ENCODE measurements at places on chromosomes 7 and 10.

DNA sequence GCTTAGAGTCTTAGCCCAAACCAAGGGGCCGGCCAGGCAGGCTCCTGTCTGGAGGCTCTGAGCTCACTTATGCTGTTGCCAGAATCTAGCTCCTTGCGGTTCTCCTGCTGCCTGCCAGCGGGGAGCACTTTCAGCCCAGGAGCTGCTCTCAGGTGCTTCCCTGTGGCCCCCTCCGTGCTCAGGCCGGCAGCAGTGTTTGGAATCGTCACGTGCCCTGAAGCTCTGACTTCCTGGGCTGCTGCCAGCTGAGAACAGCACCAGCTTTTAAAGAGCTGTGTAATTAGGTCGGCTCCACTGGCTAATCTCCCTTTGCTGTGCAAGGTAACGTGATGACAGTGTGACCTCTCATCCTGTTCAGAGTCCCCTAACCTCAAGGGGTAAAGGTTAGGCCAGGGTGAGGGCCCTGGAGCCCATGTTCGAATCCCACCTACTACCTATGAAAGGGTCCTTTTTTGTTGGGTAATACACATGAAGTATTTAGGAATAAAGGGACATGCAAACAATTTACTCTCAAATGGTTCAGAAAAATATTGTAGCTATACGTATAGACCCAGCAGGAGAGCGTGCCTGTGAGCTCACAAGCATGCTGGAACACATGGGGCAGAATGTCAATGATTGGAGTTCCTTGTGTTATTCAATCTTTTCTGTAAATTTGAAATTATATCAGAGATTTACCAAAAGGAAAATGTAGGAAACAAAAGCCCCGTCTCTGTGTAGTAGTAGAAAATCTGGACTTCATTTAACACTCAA is 16.6 kb downstream of the ZNF862 start:
- DNase-seq = peak; percentile 79

GRCh38 chr7:41771717-41772116 is 68.8 kb upstream of the INHBA start:
- no peak for DNase-seq

GRCh38 chr7:46791188-46791587 is 790.7 kb downstream of the TNS3 start:
- DNase-seq = no peak

GRCh38 chr10:80459047-80459865 is 5.1 kb downstream of the TSPAN14 start:
- DNase-seq = no peak

DNA sequence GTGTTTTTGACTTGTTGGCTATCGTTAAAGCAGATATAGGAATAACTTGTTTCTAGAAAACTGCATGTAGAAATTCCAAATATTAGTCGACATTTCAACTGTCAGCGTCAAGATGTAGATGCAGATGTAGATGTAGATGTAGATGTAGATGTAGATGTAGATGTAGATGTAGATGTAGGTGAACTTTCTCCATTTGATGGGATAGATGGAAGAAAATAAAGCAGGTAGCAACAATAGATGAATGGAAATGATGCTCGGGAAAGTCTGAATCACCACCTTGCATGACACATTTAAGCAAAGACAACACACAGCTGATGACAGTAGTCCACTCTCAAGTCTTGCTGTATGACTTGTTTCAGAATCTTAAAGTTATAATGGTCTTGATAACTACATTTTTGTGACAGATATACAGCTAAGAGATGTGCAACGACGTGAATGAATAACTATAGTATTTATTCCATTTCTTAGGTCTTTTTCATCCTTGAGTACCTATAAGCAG is 53.5 kb downstream of the SND1 start:
- no peak for DNase-seq

- DNase-seq = no peak
Observed at GRCh38 chr10:103501186-103501585, 7.7 kb downstream of the NEURL1 start.

- no peak for DNase-seq
Observed at GRCh38 chr10:77628906-77629730, 8.5 kb downstream of the KCNMA1 start.

- DNase-seq = no peak
Observed at GRCh38 chr7:48154792-48155413, 16.4 kb upstream of the ABCA13 start.

- DNase-seq = no peak
Observed at GRCh38 chr10:131857156-131858117, 43.4 kb upstream of the PPP2R2D start.

- no peak for DNase-seq
Observed at GRCh38 chr7:127759945-127760421, 108.0 kb downstream of the SND1 start.

- DNase-seq = no peak
Observed at GRCh38 chr7:146647445-146647844, 530.8 kb downstream of the CNTNAP2 start.

DNA sequence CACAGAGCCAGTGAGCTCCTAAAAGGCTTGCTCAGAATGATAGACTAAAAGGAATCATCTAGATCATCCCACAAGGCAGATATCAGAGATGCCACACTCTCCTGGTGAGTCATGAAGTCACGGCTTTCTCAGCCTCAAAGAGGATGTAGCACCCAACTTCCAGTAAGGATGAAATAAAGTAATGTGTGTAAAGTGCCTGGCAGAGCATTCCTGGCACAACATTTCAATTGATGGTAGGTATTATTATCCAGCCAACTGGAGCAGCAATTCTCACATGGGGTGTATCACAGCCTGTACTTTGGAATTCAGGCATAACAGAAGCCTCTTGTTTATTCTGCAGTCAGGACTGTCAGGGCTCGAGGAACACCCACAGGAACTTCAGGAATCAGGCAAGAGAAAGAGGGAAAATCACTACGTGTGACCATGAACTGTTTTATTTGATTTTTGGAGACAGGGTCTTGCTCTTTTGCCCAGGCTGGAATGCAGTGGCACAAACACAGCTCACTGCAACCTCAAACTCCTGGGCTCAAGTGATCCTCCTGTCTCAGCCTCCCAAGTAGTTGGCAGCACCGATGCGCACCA is 5.3 kb upstream of the NAT16 start:
- no peak for DNase-seq

- no peak for DNase-seq
Observed at GRCh38 chr7:91228927-91229558, 35.2 kb upstream of the FZD1 start.

DNA sequence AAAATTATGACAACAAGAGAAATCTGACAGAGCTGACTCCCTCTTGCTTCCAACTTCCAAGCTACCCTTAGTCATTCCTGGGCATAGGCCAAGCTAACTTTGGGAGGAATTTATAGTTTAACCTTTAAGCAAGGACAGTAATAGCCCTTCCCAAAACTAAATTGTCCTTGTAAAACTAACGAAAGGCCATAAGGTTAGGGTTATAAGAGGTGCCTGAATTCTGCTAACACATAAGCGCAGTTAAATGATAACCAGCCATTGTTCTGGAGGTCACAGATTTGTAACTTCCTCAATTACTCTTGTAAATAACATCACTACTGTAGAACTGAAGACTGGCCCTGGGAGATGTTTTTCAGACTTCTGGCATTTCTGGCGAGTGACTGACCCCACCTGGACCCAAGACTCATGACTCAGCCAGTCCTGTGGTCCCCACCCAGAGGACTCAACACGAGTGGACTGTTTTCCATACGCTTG is 481.2 kb downstream of the KCNMA1 start:
- no peak for DNase-seq

- no peak for DNase-seq
Observed at GRCh38 chr7:26212921-26213718, 11.6 kb downstream of the CBX3 start.

- DNase-seq = peak; percentile 89
Observed at GRCh38 chr7:141533149-141533949, 17.9 kb upstream of the AGK start.

DNA sequence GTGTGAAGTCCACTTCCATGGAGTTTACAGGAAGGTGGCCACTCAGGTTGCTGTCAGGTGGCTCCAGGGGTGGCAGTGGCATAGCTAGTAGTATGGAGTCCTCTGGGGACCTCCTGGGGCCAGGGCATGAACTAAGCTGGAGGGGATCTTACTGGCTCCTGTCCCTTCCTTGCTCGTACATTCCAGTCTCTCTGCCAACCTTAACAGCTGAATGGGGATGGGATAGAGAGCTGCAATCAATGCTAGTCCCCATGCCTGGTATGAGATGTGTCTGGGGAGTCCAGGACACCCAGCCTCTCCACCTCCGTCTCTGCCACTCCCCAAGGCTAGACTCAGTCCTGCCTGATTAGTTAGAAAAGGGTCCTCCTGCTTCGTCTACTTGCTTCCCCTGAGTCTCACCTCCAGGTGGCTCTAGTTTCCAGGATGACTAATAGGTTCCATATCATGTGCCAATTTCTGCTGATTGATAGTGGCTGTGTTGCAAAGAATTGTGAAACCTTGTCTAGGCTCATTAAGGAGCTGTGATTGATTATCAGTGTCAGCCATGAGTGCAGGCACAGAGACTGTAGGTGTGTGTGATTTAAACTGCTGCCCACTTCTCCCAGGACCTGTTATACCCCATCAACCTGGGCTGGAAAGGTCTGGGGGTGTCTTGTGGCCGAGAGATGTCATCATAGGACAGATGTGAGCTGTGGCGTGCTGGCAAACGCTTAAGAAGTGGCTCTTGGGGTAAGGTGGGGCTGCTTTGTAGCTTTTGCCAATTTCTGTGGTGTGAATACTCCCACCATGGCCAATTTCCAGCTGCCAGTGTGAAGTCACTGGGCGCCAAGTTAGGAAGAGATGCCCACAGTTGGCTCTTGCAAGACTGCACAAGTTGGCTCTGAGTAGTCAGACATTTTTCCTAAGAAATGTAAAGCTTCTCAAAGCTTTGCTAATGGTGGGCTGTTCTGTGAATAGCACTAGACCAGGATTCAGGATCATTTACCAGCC is 59.8 kb downstream of the COL13A1 start:
- DNase-seq = peak; percentile 3

DNA sequence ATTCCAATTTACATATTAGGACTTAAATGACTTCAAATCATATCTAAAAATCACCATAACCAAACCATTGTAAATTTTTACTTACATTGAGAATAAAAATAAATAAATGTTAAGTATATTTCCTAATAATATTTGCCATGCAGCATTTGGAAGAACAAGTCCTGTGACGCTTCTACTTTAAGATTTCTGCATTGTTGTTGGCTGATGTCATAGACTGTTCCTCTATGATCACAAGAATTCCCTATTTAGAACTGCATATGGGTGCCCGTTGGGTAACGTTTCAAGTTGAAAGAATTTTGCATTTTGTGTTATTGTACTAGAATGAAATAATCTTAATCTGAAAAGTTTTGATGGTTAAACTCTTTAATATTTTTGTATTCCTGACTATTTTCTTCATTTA is 5.1 kb upstream of the ITGB1 start:
- DNase-seq = no peak

- no peak for DNase-seq
Observed at GRCh38 chr10:61897671-61898434, 3.6 kb upstream of the ARID5B start.

DNA sequence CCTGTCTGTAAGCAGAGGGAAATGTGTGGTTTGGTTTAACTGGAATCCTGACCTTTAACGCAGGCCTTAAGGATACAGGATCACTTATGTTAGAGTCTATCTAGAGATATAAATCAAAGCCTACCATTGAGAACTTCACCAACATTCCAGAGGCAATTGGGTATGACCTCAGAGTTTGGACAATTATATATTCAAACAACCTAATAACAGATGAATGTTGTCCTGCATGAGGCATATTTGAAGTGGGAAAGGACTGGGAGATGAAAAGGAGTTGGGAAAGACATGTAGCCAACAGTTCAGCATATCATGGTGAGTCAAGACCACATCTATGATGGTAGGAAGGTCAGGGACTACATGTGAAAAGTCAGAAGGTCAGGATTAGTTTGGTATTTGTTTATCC is 274.2 kb downstream of the DOCK4 start:
- no peak for DNase-seq

DNA sequence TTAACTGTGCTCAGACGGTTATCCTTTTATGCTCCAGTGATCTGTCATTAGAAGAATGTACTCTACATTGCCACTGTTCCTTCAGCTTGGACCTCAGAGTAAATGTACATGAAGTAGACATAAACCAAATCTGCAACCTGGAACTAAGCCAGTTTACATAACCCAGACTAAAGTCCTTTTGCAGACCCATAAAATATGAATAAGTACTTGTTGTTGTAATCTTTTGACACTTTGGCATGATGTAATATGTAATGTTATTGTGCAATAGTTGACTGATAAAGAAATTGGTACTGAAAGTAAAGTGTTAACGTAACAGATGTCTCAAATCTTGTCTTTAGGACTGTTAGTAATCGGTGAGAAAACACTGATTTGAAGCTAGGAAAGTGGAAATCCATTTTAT is 115.8 kb upstream of the SORCS1 start:
- no peak for DNase-seq

DNA sequence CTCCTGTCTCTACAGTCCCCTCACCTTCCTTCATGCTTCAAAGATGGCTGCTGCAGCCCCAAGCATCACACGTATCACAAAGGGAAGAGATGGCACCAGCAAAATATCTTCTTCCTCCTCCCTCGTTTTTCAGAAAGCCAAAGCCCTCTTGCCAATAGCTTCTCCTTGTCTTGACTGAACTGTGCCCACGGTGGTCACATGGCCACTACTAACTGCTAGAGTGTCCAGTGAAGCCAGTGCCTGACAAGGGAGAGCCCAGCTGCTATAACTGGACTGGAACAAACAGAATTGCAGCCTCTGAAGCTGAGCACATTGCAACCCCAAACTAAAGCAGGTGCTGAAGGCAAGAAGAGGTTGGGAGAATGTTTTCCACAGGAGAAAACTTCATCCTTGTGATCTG is 120.8 kb upstream of the RET start:
- no peak for DNase-seq

DNA sequence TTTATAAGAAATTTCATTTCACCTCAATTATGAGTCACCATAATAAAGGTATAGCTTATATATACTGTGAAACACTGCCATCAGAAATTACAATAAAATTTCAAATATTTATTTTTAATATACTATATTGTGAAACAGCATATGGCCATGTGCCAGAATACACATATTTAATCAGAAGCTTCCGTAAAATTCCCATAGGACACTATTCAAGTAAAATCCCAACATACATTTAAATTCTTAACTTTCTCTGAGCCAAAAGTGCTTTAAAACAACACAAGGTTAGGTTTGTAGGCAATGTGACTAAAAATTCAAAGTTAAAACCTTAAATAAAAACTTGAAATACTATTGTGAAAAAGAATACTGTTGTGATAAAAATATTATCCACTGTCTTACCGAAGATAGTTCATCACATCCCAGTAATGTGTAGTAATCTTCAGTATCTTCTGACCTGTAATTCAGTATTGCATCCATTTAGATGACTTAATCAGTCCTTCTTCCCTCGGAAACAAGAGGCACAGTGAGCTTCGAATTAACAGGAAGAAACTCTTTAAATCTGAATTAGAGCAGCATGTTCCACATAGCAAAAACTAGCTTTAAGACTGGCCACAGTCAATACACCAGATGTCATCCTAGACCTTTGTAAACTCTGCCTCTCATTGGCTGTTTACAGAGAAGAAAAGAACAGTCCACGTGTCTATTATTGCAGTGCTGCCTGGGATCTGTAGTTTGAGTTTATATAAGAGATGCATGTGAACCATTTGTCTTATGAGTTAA is at the start of gene DNAJC12:
TSS of gene DNAJC12 (minus strand) at position 648 of the 774 bp plus-strand sequence. CDS start at position 471, 177 bp downstream.
- DNase-seq = peak; percentile 75

GRCh38 chr10:113303544-113304146 is 249.2 kb upstream of the HABP2 start:
- no peak for DNase-seq

- no peak for DNase-seq
Observed at GRCh38 chr10:48605786-48606529, 1.1 kb upstream of the ARHGAP22 start.

GRCh38 chr7:105715528-105715927 is 134.2 kb upstream of the EFCAB10 start:
- no peak for DNase-seq

- no peak for DNase-seq
Observed at GRCh38 chr10:95334805-95335144, 44.0 kb upstream of the PDLIM1 start.

Data from NCI-H2029 treated with DMSO at 0.1 percent for 48 hours (cell line).